ENCODE measurements at places on chromosomes 1 and 21. TPM values are rescaled to one million over a fixed set of nuclear protein-coding genes. Genes with fewer than 3 reads are reported as not detected.

Gene C1orf35
- 18.3 TPM for polyA plus RNA-seq

Gene ADORA3
- 0.57 TPM for polyA plus RNA-seq

Gene IL20
- polyA plus RNA-seq, result not detected

- no peak for DNase-seq
Measured at GRCh38 chr1:67645495-67646144, 39.4 kb upstream of the GADD45A start.

GRCh38 chr1:230074270-230074669 is 7.2 kb downstream of the GALNT2 start:
- DNase-seq, result no peak

DNA sequence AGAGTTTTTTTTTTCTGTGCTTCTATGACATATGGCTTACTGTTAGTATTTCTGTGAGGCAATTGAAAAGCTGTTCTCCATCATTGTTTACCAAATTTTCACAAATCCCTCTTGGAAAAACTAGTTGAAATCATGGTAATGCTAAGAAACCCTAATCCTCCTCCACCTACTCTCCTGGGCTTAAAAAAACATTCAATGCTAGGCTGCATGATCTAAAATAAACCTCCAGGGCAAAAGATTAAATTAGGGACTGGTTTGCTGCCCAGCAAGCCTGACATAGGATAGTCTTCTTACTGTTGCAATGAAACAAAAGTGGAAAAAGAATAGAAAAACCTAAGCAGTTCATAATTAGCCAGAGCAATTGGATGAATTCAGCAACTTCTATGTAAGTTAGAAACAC is 16.1 kb downstream of the C1orf52 start:
- no peak for DNase-seq

DNA sequence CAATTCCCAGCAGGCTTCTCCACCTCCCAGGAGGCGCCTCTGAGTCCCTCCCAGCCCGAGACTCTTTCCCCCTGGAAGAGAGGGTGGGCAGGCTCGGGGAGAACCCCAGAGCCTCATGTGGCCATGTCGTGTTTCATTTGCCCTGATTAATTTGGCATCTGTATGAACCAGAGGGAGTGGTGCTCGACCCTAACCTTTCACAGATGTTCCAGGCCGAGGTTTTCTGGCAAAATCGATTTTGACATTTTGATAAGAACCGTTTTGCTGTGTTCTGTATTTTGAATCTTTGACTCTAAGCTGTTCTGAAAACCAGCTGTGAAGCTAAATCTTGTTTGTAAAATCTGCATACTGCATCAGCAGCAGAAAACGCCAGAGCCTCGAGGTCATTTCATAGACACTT is 367.4 kb downstream of the CAMTA1 start:
- DNase-seq, result no peak

DNA sequence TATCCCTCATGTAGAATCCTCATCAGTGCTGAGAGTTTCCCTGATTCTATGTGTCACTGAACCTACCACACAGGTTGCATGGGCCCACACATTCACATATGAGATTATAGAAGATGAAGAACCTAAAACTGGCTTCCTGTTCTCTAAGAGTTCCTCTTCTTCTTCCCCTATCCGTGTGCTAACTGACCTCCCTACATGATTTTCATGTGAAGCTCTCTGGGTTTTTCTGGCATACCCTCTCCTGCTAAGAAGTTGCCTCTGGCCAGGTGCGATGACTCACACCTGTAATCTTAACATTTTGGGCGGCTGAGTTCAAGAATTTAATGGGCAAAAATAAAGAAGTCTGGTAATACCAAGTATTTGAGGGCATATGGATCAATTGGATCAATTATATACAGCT is 5.5 kb upstream of the CD244 start:
- DNase-seq, result no peak

DNA sequence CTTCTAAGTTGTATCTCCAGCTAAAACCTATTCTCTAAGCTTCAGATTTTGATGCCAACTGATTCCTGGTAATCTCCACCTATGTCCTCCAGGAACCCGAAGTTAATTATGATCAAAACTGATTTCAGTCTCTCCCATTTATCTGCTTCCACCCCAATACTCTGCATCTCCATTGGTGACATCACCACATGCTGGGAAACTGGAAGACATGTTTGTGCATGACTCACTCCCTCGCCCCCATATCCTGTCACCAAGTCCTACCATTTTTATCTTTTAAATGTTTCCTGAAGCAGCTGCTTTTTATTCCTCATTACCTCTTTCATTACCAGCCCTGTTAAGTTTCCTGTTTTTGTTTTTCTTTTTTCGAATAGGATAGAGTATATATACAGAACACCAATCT is 228.5 kb downstream of the LRRC40 start:
- no peak for DNase-seq

DNA sequence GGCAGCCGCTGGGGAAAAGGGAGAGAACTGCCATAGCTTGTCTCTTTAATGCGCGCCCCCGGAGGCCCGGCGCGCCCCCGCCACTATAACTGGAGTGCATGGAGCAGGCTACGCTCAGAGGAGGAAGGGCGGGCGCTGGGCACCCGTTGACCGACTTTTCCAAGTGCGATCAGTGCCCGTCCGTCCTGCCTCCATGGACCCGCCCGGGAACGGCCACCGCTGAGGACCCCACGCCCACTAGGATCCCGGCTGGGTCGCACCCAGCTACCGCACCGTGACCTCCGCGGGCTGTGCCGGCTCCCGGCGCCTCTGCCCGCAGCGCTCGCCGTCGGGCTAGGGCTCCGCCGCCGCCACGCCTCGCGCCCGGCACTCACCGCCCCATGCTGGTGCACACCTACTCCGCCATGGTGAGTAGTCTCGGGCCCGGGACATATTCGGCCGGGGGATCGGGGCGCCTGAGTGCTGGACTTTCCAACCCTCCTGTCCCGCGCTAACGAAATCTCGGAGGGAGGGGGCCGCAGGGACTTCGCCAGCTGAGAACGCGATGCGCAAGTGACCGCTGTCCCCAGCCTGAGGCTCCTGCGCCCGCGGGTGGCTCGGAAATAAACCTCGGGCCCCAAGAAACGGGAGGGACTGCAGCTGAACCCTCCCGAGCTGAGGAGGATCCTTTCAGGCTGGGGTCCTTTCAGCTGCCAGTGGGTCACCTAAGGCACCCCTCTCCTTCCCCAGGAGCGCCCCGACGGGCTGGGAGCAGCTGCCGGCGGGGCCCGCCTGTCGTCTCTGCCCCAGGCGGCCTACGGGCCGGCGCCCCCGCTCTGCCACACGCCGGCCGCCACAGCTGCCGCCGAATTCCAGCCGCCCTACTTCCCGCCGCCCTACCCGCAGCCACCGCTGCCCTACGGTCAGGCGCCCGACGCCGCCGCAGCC is at the start of gene TFAP2E:
Gene TFAP2E (plus strand): TSS at position 117 of the 927 bp plus-strand sequence. CDS start 264 bp downstream, at position 381.
- peak; percentile 53 for DNase-seq

GRCh38 chr1:88877382-88877825 is 14.0 kb downstream of the GTF2B start:
- no peak for DNase-seq

DNA sequence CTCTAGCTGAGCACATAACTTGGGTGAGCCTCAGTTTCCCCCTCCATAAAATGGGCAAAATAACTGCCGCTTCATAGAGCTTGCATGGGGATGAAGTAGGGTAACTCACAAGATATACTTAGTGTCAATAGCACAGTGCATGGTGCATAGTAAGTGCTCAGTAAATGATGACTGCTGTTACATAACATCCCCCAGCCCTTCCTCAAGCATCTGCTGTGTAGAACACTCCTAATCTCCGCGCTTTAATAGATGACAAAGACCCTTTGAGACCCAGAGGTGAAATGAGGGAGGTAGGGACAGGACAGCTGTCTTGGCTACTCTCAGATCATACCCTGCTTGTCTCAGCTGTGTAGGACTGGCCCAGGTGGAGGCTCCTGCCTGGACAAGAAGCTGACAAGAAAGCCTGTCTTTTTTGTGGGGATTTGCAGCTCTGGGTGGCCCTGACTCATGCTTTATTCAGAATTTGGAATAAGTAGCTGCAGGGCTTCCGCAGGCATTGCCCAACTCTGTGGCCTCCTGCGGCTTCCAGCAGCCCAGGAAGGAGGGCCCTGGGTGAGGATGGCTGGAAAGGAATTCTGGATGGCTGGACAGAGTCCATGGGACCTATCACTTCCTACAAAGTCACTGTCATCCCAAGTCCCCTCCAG is 20.7 kb upstream of the PADI4 start:
- DNase-seq, result no peak

GRCh38 chr1:183881387-183882131 is 76.6 kb downstream of the RGL1 start:
- peak; percentile 87 for DNase-seq

Data from right lung (tissue), 10 donors.